ENCODE measurements at places on chromosomes 6 and 20.

- DNase-seq = no peak
- no peak overlapping the region for H3K4me3 ChIP-seq
- H3K4me1 ChIP-seq = no peaks in the 10 kb centered on the region
- no peaks in the 10 kb centered on the region for H3K36me3 ChIP-seq
- H3K27me3 ChIP-seq = no peaks in the 10 kb centered on the region
Measured at GRCh38 chr20:40698281-40698680, 9.2 kb upstream of the MAFB start.

DNA sequence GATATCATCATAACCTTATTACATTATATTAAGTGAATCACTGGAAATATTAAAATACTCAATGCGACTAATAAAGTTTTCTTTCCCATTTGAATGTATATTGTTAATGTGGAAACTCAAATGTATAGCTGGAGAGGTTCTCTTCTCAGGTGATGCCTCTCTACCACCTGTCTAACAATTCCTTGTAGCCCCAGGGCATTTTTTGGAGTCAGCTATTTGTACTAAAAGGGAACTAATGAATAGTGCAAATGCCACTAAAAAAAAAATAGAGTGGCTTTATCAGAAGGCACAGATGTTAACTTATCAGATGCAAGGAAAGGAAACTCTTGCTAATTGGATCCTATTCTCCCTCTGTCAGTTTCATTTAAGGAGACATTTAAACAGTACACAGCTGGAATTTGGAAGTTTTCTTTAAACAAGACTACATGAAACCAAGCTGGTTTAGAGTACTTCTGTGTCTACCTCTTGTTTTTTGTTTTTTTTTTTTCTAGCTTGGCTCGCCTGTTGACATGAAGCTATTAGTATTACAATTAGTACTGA lies 897.0 kb upstream of the SLC35B3 start:
- DNase-seq = no peak
- no peaks in the 10 kb centered on the region for H3K4me1 ChIP-seq
- H3K36me3 ChIP-seq = no peaks in the 10 kb centered on the region
- no peak overlapping the region for H3K27ac ChIP-seq
- H3K27me3 ChIP-seq = no peaks in the 10 kb centered on the region

DNA sequence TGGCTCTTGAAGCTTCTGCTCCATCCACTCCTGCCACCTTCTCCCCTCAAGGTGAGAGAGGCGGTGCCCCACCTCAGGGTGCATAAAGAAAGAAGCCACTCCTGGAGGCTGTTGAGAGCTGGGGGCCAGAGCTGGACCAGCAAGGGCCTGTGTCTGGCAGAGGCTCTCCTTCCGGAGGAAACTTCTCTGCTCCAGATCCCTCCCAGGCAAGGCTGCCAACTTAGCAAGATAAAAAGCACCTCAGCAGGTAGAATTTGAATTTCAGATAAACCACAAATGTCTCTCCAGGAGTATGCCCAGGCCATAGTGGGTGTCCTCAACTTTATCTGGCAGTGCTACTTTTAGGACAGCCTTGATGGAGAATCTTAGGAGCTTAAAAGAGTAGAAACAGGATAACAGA lies 13.8 kb downstream of the UNC93A start:
- H3K27me3 ChIP-seq = no peaks in the 10 kb centered on the region
- H3K4me1 ChIP-seq = no peaks in the 10 kb centered on the region
- no peaks in the 10 kb centered on the region for H3K36me3 ChIP-seq
- no peak for DNase-seq
- no peak overlapping the region for H3K27ac ChIP-seq
- no peak overlapping the region for H3K4me3 ChIP-seq

- no peaks in the 10 kb centered on the region for H3K27me3 ChIP-seq
- no peak overlapping the region for H3K27ac ChIP-seq
- no peak overlapping the region for H3K4me3 ChIP-seq
- peak; percentile 20 for DNase-seq
- peaks cover 12% of the 10 kb centered on the region for H3K4me1 ChIP-seq
Measured at GRCh38 chr20:57435498-57436222, 44.5 kb downstream of the RBM38 start.

DNA sequence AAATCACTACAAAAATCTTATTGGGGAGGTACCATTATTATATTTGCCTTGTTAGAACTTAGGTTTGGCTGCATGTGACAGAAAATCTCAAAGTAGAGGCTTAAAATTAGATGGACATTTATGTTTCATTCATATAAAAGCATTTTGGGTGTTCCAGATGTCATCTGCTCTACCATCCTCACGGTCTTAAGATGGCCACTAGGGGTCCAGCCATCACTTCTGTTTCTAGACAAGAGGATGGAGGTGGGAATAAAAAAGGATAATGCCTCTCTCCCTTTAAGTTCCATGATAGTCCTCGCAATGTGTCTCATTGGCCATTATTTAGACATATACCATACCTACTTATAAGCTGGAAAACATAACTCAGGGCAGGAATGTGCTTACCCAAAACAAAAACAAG lies 929.5 kb downstream of the KIF16B start:
- DNase-seq = no peak
- H3K4me3 ChIP-seq = no peak overlapping the region
- H3K27ac ChIP-seq = no peak overlapping the region
- no peaks in the 10 kb centered on the region for H3K36me3 ChIP-seq
- no peaks in the 10 kb centered on the region for H3K27me3 ChIP-seq
- H3K4me1 ChIP-seq = no peaks in the 10 kb centered on the region
